ENCODE measurements at places on chromosomes 2 and 18. TPM values are rescaled to one million over a fixed set of nuclear protein-coding genes. Genes with fewer than 3 reads are reported as not detected.

Gene TLX2
- total RNA-seq: not detected

DNA sequence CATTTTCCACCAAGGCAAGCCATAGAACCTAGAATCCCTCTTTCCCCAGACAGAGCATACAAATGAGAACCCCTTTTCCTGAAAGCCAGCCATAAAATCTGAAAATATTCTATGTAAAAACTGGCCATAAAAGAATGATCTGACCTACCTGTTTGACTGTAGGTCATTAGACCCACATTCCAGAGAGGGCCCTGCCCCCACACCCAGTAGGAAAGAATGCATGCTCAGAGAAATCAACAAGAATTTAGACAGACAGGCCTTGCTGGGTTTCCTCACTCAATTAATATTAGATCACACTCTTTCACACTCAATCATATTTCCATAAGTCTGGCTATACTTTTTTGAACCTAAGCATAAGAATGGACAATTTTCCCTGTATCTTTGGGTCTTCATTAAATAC lies 929.5 kb downstream of the ERBB4 start:
- no peak for DNase-seq

- no peak for DNase-seq
Observed at GRCh38 chr18:24736662-24737330, 276.4 kb downstream of the HRH4 start.

DNA sequence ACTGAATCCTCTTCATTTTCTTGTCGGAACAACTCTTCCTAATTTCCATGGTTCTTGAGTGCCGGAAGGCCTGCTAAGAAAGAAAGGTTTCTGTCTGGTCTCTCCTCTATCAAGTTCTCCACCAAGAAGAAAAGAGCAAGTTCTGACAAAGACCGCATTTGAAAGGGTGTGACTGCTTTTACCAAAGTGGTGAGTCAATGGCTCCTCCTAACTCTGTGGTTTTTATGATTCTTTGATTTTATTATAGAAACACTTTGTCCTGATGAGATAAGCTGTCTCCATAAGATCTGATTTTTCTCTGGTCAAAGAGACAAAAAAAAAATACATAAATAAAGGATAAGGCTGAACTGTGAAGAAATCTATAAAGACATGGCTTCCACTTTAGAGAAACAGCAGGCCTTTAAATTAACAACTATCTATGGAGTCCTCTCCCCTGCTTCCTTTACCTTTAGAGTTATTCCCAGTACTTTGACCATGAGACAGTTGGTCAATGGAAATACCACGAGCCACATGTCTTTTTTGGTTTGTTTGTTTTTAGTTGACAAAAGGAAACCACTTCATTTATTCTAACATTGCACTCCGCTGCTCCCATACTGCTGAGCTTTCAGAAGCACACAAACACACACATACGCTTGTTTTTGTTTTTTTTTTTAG lies 67.7 kb downstream of the REL start:
- no peak for DNase-seq

- no peak for DNase-seq
Observed at GRCh38 chr2:27135478-27135955, 1.1 kb upstream of the PREB start.

DNA sequence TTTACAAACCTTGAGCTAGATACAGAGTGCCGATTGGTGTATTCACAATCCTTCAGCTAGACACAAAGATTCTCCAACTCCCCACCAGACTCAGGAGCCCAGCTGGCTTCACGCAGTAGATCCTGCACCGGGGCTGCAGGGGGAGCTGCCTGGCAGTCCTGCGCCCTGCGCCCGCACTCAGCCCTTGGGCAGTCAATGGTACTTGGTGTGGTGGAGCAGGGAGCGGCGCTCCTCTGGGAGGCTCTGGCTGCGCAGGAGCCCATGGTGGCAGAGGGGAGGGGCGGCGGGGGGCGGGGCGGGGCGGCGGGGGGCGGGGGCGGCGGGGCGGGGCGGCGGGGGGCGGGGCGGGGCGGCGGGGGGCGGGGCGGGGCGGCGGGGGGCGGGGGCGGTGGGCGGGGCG lies 923.4 kb downstream of the SOCS6 start:
- DNase-seq: no peak

All from left cardiac atrium (tissue), 4 donors.